ENCODE measurements at places on chromosomes 2 and 18. TPM values are rescaled to one million over a fixed set of nuclear protein-coding genes. Genes with fewer than 3 reads are reported as not detected.
A peak's percentile ranks its signal among the peaks of the same experiment; 100 is the strongest.

DNA sequence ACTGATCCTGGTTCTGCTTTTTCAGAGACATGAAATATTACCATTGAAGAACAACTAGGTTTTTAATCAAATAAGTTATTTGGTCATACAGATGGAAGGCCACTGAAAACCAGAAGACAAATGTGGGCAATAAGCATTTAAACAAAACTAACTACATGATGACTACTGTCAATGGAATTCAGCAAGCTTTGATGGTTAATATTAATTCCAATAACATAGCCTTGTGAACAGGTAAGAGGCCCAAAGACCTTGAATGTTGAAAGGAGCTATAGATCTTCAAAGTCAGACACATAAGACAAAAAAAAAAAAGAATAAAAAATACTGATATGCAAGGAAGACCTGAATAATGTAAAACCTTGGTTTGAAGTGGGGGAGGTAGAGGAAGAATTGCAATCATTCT lies 1955.6 kb upstream of the CELF4 start:
- H3K4me1 ChIP-seq: no peaks in the 10 kb centered on the region
- H3K27me3 ChIP-seq: no peaks in the 10 kb centered on the region
- H3K27ac ChIP-seq: no peak overlapping the region
- H3K36me3 ChIP-seq: no peaks in the 10 kb centered on the region

CDKL4 gene
- 3.0 TPM for total RNA-seq

MTIF2 gene
- 49.8 TPM for total RNA-seq

DNA sequence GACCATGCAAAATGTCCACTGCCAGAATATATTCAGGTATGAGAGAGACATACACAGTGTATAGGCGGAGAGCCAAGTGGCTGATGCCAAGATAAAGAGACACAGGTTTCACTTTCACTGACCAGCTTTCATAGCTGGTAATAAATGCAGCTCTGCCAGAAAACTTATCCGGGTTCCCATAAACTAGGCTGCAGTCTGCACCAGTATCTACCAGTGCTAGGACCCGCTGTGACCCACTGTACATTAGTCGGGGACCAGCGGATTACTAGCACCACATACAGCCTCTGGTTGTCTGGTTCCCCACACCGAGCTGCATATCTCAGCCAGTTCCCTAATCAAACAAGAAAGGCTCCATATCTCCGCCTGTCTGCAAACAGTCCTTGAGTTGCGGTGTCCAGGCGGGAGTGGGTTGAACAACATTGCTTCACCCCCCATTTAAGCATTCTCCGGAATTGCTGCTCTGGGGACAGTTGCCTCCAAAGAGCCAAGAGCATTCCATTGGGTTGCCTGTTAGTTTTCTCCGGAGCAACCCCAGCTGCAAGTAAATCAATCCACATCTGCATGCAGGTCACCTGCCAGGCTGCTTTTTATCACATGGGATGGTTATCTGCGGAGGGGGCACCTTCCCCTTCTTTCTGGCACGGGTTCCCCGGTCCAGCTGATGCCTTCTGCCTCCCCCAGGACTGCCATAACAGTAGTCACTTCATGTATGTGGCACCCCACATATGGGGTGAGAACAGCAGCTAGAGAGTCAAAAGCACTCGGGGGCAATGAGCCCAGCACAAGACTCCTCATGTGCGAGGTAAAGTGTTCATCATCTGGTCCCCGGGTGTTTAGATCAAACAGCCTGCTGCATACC lies 18.0 kb upstream of the KLHL23 start:
- peaks cover 15% of the 10 kb centered on the region for H3K4me1 ChIP-seq
- H3K4me3 ChIP-seq: peak overlapping the region; percentile 20
- no peaks in the 10 kb centered on the region for H3K36me3 ChIP-seq
- no peak for DNase-seq
- no peak overlapping the region for H3K27ac ChIP-seq
- no peaks in the 10 kb centered on the region for H3K27me3 ChIP-seq

GRCh38 chr2:238169708-238170251 lies 11.0 kb downstream of the ERFE start:
- H3K4me3 ChIP-seq: no peak overlapping the region
- peaks cover 26% of the 10 kb centered on the region for H3K4me1 ChIP-seq
- H3K36me3 ChIP-seq: peaks cover 27% of the 10 kb centered on the region

Data from fibroblast of lung (primary cell).